ENCODE measurements at places on chromosomes 7 and 10.

- DNase-seq = no peak
Measured at GRCh38 chr10:3154666-3155065, 17.9 kb downstream of the PITRM1 start.

DNA sequence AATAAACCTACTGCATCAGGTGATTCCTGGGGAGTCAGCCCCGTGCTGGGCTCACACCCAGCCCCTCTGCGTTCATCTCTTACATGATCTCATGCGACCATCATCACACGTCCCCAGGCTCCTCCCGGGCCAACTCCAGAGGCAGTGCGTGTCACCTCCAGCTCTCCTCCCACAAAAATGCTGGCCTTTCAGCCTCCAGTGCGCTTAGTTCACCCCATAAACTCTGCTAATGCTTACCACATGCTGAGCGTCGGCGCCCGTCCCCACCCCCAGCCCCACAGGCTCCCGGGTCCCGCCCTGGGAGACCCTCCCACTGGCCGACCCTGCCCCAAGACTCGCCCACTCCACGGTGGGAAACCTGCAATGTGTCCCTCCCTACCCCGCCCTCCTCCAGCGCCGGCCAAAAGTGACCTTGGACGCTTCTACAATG is 816 bp upstream of the SDK1 start:
- no peak for DNase-seq

- no peak for DNase-seq
Measured at GRCh38 chr10:67664942-67665341, 31.1 kb downstream of the CTNNA3 start.

DNA sequence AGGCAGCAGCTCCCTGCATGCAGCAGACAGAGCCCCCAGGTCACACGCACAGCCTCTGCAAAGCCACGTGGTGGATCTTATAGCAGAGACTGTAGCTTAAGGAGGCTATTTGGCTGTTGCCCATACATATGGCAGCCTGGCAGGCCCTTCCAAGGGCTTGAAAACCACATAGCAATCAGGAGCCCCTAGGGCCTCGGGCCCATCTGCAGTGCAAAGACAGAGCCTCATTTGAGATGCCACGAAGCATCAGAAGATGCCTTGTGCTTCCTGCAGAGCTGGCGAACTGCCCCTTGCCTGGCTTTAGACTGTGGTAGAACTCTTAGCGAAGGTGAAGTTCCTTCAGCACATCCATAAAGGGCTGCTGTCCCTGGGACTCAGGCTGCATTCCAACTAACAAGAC is 309.9 kb downstream of the GRID1 start:
- no peak for DNase-seq

Data from NCI-H524 (cell line).